ENCODE measurements at places on chromosomes 7 and 10. TPM values are rescaled to one million over a fixed set of nuclear protein-coding genes. Genes with fewer than 3 reads are reported as not detected.

Gene CALHM1
- total RNA-seq: not detected

DNA sequence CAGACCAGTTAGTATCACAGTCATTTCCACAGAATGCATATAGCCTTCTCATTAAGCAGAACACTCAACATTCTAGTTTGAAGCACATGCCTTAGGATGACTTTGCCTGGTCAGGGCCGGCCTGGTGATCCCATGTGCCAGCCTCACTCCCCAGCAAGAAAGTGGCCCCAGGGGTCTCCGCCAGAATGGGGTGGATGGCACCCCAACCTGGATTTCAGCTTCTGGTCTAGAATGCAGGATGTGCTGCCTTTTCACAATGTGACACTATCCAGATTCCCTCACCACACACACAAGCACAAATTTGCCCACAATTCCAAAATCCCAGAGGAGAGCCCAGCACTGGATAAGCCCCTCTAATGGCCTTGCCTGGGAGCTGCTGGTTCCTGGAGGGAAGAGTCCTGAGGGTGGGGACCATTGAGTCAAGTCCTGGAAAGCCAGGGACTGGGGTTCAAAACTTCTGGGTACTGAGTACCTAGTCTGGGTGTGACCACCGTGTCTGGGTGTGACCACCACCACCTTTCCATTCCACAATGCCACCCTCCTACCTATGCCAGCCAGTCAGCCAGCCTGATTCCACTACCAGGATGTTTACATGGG lies 41.5 kb upstream of the GPAM start:
- no peak for DNase-seq

DNA sequence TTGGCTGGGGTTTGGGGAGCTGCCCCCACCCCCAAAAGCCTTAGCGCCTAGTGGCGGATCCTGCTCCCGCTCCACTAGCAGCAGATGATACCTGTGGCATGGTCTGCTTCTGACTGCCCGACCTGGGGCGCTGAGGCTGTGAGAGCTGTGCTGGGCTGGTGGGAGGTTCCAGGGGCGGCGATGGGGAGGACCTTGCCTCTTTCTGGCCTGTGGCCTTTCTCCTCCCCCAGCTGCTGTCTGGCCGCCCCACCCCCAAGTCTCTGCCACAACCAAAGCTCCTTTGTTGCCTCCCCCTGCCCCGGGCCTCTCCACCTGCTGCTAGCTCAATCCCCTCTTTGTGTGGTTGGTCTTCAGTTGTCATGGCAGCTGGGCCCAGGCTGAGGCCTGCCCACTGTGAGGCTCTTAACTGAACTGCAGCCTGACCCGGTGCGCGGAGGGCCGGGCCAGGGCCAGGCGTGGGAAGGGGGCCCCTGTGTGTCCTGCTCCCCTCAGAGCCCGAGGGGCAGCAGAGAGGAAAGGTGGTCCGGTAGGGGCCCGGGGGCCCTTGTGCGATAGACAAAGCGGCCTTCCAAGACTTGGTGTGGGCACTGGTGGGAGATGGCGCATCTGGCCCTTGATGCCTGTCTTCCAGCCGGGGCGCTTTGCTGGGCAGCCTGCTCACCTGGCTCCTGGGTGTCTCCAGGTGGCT lies 4.7 kb downstream of the ZNF775 start:
- peak; percentile 92 for DNase-seq

DNA sequence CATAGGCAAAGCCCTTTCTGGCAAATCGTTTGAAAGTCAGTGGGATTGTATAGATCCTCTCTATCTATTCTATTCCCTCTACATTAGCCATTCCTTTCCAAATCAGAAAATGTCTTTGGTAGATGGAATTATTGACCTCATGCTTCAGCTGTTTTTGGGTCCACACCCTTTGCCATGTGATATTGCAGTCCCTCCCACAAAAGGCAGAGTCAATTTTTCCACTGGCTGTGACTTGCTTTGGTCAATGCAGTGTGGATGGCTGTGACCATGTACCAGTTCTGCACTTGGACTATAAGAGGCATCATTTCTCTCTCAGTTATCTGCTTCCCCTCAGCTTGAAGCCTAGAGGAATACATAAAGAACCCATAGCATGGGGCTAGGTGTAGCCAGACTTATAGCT lies 332.9 kb downstream of the PTEN start:
- no peak for DNase-seq

DNA sequence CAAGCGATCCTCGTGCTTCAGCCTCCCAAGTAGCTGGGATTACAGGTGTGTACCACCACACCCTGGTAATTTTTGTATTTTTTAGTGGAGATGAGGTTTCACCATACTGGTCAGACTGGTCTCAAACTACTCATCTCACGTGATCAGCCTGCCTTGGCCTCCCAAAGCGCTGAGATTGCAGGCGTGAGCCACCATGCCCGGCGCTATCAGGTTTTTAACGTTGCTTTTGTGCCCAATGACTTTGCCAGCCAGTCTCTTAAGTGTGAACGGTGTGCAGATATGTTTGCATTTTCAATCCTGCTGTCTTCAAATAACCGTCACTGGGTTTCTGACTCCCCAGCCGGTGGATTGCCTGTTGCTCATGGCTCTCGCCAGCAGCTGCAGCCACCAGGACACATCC lies 201.8 kb upstream of the PPP2R2D start:
- no peak for DNase-seq

- DNase-seq: no peak
Observed at GRCh38 chr10:112240441-112240840, 42.8 kb upstream of the TECTB start.
